Left hindlimb (tissue), 1 donor: ENCODE measurements at places on chromosomes 7 and 10.

- no peak for DNase-seq
These were observed 129.0 kb downstream of the BICC1 start for GRCh38 chr10:58641708-58642107.

GRCh38 chr10:62652114-62652513 is 152.4 kb upstream of the ADO start:
- DNase-seq, result no peak

GRCh38 chr10:8554574-8554973 is 500.1 kb downstream of the GATA3 start:
- DNase-seq, result no peak

GRCh38 chr7:44974549-44974948 is 4.3 kb downstream of the MYO1G start:
- no peak for DNase-seq

DNA sequence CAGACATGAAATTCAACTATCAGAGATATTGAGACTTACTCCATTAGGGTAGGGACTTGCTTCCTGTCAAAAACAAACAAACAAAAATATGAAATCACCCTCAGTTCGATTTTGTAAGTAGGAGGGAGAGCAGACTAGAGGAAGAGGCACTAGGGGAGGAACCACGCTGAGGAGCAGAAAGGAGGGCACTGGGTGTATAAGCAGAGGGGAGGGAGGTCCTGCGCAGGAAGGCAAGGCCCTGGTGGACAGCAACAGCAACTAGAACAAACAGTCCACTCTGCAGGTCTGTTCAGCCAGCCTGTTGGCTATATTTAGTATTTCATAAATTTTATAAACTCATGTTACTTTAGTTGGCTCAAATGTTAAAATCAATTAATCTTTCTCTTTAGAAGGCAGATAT is 937.1 kb upstream of the C7orf33 start:
- DNase-seq, result no peak

DNA sequence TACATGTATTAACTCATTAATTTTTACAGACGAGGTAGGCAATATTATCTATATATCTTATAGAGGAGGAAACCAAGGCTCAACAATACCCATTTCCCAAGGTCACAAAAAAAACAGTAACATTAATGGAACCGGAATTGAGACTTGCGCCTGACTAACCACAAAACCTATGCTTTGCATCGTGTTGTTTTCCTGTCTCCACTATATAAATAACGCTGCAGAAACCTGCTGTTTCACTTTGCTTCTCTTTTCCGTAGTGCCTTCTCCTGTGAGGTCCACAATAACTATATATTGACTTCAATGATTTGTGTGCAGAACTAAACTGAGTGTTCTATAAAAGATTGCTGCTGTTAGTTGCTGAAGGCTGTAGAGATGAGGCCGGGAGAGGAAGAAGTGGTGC is 97.7 kb upstream of the RPA3 start:
- DNase-seq, result no peak

- no peak for DNase-seq
These were observed 2.0 kb upstream of the SFTPA1 start for GRCh38 chr10:79608505-79609375.

DNA sequence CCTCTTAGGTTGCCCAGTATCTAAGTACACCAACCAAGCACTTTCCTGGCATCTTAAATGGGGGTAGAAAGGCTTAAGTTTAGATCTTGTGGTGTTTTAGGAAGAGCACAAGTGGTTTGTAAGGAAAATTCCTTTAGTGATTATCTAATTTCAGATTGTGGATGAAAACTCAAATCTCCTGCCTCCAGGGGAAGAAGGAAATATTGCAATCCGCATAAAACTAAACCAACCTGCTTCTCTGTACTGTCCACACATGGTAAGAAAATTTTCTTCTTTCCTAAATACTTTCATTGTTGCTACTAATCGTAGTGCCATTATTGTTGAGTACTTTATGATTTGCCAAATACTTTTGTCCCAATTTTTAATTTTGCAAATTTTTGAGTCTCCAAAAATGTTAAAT is 31.1 kb downstream of the ACSM6 start:
- DNase-seq, result no peak

GRCh38 chr7:23377134-23377533 is 78.0 kb downstream of the MALSU1 start:
- no peak for DNase-seq

DNA sequence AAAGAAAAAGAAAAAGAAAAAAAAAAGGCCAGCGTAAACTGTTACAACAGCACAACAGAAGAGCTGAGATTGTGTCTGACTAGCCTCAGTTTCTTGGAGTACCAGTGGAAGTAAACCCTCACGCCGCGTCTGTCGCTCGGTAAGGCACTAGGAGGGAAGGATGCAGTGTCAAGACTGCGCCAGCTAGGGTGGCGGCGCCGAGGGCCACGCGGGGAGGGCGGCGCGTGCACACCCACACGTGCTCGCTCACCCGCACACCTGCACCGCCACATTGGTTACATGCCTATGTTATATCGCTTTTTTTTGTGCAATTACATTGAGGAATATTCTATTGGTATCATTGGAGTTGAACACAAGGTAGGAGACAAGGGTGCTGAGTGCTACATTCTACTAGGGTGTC is 48.2 kb downstream of the CLEC2L start:
- no peak for DNase-seq

DNA sequence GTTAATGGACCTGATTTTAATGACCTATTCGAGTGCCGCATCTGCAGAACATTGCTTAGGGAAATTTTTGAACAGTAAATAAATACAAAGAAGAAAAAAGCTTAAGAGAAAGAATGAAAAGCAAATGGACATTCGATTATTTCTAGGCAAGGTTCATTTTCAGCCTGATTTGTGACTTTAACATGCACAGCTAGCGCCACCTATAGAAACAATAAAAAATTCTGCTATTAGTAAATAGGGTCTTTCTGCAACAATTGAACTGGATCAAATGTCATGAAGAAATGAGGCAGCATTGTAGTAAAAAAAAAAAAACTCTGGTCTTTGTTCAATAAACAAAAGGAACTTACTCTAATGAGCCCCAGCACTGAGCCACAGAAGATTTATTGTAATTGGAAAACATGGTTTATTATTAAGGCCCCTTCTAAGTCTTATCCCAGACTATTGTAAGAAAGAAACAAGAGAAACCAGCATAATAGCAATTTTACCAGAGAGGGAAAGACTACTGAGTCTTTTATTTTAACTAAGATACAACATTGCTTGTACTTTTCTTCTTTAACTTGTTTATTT is 41.4 kb upstream of the GHITM start:
- no peak for DNase-seq

DNA sequence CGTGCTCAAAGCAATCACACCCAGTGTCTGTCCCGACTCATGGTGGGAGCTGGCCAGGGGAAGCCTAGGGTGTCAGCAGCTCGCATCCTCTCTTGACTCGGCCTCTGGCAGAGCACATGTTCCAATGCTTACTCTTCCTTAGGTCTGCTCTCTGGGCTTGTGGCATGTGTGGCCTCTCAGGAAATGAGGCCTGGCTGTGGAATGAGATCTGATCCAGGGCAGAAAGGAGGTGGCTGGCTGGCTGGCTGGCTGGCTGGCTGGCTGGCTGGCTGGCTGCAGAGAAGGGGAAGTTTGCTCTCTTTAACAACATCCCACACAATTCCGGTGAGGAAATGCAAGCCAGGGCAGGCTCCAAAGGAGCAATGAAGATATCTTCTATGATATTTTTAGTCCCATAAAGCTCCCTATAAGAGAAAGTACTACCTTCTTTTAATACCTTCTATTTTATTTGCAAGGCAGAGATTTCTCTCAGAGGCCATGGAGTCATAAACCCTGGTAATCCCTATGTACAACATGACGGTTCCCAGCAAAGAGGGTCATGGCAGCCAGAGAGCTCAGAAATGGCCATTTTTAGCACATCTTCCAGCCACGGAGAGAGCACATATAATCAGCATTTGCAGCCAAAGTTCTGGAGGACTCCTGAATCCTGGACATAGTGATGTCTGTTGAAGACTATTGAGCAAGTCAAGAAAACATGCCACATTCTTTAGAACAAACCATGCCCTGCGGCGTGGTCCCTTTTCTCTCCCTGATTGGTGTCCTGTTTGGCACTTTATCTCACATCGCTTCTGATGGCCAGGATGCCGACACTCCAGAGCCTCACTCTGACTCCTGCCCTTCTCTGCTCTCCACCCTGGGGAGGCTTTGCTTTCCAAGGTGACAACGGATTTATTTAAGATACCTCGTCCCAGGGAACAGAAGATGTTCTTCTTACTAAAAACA is 153.7 kb downstream of the FANK1 start:
- DNase-seq, result peak; percentile 60

GRCh38 chr7:147937428-147937827 is 653.1 kb upstream of the C7orf33 start:
- DNase-seq, result no peak

DNA sequence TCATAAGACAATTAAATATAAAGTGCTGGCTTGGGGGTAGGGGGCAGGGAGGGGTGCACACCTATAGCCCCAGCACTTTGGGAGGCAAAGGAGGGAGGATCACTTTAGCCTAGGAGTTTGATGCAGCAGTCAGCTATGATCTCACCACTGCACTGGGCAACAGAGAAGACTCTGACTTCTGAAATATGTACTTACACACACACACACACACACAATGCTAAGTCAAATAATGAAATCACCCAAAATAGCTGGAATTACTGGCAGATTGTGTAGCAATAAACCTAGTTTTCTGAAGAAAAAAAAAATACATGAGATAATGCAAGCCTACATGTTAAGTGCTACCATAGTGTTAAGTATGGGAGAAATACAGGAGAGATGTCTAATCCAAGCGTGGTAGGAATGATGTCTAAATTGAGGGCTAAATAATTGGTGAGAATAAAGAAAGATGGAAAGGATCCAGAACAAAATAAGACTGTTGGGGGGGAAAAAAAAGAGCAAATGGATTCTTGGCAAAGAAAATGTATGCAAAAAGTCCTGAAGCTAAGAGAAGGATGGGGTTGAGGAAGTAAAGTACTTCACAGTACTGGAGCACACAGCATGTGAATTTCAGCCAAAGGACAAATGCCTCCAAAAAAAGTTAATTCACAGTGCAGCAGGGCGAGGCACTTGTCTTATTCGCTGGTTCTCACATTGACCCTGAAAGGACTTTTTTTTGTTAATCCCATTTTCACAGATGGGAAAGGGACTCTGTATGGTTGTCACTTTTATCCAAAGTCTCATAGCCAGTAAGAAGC is 73.9 kb downstream of the IGF2BP3 start:
- DNase-seq, result no peak

DNA sequence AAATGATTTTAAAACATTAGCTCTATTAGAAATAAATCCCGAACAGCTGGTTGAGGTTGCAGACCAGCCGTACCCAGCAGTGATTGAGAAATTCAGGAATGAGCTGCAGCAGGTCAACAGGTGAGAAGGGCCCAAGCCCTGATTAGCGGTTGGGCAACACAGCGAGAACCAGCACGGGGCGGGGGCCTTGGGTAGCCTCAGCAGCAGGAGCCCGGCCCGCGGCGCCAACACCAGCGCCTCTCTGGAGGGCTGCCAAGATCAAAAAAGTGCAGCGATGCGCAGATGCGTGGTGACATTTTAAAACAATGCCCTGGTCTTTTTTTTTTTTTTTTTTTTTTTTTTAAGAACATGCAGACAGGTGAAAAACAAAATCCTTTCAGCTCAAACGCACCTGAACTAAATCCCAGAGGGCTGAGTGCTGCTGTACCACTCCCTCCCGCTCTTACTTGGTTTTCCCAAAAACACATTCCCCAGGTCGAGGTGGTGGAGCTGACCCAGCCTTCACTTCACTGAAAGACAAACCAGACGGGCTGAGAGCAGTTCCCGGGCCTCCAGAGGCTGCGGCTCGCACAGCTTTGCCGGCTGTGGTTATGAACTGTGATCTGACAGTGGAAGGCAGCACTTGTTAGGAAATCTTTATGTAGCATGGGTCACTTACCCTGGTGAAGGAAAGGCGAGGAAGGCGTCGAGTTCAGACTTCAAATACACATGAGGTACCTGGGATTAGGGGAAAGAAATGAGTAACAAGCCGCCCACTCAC is 579.4 kb downstream of the SDK1 start:
- DNase-seq, result no peak

DNA sequence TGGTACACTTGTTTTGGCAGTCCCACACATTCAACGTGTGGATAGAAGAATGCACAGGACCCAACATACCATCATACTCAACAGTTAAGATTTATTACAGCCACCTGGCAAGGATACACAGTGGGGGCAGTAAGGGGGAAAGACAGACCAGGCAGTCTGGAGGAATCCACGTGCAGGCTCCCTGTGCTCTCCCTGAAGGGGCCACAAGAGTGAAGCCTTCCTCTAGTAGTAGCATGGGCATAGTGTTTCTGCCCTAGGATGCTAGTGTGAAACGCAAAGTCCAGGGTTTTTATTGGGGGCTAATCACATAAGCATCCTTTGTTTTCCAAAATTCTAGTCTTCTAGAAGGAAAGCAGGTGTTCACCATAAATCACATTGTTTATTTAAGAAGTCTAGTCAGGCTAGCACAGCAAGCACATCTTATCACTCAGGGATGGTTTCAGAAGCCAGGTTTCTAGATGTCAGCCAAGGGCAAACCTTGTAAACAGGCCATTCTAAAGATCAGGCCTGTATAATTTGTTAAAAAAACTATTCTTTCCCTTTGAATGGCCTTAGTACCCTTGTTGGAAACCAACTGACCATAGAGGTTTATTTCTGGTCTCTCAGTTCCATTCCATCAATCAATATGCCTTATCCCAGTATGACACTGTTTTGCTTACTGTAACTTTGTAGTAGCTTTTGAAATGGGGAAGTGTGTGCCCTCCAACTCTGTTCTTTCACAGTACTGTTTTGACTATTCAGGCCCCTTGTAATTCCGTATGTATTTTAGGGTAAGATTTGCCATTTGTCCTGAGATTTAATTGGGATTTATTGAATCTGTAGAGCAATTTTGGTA is 12.4 kb upstream of the TFAM start:
- no peak for DNase-seq

DNA sequence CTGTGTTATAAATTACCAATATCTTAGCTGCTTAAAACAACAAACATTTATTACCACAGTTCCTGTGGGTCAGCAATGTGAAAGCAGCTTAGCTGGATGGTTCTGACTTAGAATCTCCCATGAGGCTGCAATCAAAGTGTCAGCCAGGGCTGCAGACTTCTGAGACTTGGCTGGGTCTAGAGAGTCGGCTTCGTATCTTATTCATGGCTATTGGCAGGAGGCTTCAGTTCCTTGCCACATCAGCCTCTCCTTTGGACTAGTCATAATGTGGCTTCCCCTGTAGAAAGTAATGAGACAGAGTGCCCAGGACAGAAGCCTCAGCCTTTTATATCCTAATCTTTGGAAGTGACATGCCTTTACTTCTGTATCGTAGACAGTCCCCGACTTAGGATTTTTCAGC is 27.3 kb downstream of the RALA start:
- no peak for DNase-seq
